ENCODE measurements at places on chromosomes 3 and 15. TPM values are rescaled to one million over a fixed set of nuclear protein-coding genes. Genes with fewer than 3 reads are reported as not detected.

The GDPGP1 gene
- 10.1 TPM for total RNA-seq

The MAGEL2 gene
- total RNA-seq = 0.33 TPM

The TMEM266 gene
- under 0.01 TPM for total RNA-seq

The SLC15A2 gene
- total RNA-seq = 0.33 TPM

The VWA5B2 gene
- 0.10 TPM for total RNA-seq

The TNFSF10 gene
- total RNA-seq = 36.4 TPM

The RHOV gene
- under 0.01 TPM for total RNA-seq

The DAZL gene
- not detected for total RNA-seq

The ESYT3 gene
- not detected for total RNA-seq

The EEFSEC gene
- 7.8 TPM for total RNA-seq

The EOMES gene
- 0.10 TPM for total RNA-seq

The ALDH1A2 gene
- 39.8 TPM for total RNA-seq

The LTK gene
- not detected for total RNA-seq

The VGLL3 gene
- 1.6 TPM for total RNA-seq

The CACNA2D2 gene
- not detected for total RNA-seq

The POTEB3 gene
- not detected for total RNA-seq

The AHSG gene
- total RNA-seq = not detected

The SOX14 gene
- total RNA-seq = not detected

The SLC28A1 gene
- total RNA-seq = not detected

The AADAC gene
- total RNA-seq = 0.86 TPM

The CPN2 gene
- not detected for total RNA-seq

The FHIT gene
- total RNA-seq = 1.4 TPM

The IL17RC gene
- total RNA-seq = 28.4 TPM

The CFAP100 gene
- total RNA-seq = not detected

The NEK10 gene
- 11.6 TPM for total RNA-seq

The ABHD14A gene
- 11.4 TPM for total RNA-seq

The CHRFAM7A gene
- 1.6 TPM for total RNA-seq

The PLA2G4E gene
- not detected for total RNA-seq

The POPDC2 gene
- total RNA-seq = 0.48 TPM

The CHCHD6 gene
- total RNA-seq = 6.9 TPM

The ZDHHC23 gene
- 6.3 TPM for total RNA-seq

The CADPS gene
- not detected for total RNA-seq

The SLC2A2 gene
- not detected for total RNA-seq

The STRIT1 gene
- not detected for total RNA-seq

The ZNF80 gene
- total RNA-seq = not detected

The GOLGA6B gene
- total RNA-seq = not detected

The WNT7A gene
- total RNA-seq = not detected

The SEMA3G gene
- 18.2 TPM for total RNA-seq

The ADAMTS9 gene
- total RNA-seq = 54.9 TPM

The IL17RD gene
- 0.98 TPM for total RNA-seq

The PODXL2 gene
- total RNA-seq = 3.1 TPM

The TAGLN3 gene
- not detected for total RNA-seq

The CCR3 gene
- total RNA-seq = not detected

The NME9 gene
- 0.65 TPM for total RNA-seq

The PBRM1 gene
- total RNA-seq = 94.1 TPM

The CD96 gene
- total RNA-seq = not detected

The COL6A5 gene
- not detected for total RNA-seq

The CYP1A1 gene
- total RNA-seq = 10.5 TPM

The TPRG1 gene
- total RNA-seq = 0.98 TPM

The ARL14 gene
- 0.29 TPM for total RNA-seq

The SPINK8 gene
- total RNA-seq = not detected

The CCDC51 gene
- 11.8 TPM for total RNA-seq

The PLD1 gene
- total RNA-seq = 65.4 TPM

The ST8SIA2 gene
- total RNA-seq = not detected

The AGBL1 gene
- under 0.01 TPM for total RNA-seq

The ROPN1 gene
- not detected for total RNA-seq

The CNOT10 gene
- 25.6 TPM for total RNA-seq

The CSPG5 gene
- total RNA-seq = 0.67 TPM
